Endodermal cell (in vitro differentiated cells): ENCODE measurements at places on chromosomes 13 and 19.

GRCh38 chr13:100338275-100338674 is 249.4 kb downstream of the PCCA start:
- DNase-seq: no peak

DNA sequence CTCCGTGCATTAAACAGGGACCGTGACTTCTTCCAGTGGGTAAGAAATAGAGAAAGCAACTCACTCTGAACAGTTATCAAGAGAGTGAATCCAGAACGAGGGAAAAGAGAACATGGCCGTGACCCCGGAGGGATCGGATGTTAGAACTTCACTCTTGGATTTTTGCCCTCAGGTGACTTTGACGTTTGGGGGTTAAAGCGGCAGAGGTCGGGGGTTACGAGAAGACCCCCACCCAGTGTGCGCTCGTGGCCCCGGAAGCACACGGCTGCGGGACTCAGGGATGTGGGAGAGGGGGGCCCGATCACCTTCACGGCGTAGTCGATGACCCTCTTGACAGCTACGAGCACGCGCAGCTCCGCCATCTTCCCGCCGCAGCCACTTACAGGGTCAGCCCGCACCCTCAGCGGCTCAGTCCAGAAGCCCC is at the start of gene ETFB:
TSS of gene ETFB (minus strand) at position 424 of the 424 bp plus-strand sequence. CDS start at position 362, 62 bp downstream.
- DNase-seq: no peak

GRCh38 chr19:1122972-1123363 is 19.2 kb downstream of the GPX4 start:
- DNase-seq: peak; percentile 97

DNA sequence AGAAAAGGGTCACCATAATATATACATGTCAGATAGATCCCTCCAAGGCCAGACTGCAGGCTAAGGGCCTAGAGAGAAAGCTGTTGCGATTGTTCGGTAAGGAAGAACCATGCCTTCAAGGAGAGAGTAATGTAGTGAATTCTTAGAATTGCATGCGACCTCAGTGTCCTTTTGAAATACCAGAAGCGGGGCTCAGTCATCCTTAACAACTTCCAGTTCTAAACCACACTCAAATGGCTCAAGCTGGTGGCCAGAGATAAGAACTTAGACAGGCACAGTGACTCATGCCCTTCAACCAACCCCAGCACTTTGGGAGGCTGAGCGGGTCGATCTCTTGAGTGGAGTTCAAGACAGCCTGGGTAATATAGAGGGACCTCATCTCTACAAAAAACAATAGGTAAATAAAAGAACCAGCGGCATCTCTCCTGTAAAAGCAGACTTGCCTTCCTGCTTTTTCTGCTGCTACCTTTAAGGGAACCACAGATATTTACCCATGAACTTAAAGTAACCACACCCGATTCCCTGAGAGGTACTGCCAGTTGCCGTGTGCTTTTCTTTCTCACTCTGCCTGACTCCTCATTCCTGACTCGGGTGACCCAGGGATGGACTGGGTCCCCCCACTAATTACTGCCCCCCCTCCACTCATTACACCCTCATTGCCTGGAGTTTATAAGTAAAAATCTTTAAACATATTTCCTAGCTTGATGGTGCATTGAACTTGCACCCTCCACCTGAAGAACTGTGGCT is 15.4 kb upstream of the SIGLEC6 start:
- DNase-seq: no peak

- DNase-seq: peak; percentile 87
Observed at GRCh38 chr19:708154-709143, at the start of gene PALM. Gene PALM (plus strand): TSS chr19:708935. CDS start chr19:709147, 212 bp downstream.

DNA sequence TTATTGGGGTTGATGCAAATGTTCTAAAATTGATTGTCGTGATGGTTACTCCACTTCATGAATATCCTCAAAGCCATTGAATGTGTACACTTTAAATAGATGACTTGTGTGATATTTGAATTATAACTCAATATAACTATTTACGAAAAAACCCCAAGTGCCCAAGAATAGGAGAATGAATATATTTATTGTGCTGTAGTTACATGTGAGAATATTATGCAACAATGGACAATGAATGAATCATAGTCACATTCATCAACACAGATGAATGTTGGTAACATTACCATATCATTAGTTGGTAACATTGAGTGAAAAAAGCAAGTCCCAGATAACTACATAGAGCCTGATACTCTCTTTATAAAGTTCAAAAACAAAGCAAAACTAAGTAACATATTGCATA is 127.8 kb upstream of the UBL3 start:
- no peak for DNase-seq

DNA sequence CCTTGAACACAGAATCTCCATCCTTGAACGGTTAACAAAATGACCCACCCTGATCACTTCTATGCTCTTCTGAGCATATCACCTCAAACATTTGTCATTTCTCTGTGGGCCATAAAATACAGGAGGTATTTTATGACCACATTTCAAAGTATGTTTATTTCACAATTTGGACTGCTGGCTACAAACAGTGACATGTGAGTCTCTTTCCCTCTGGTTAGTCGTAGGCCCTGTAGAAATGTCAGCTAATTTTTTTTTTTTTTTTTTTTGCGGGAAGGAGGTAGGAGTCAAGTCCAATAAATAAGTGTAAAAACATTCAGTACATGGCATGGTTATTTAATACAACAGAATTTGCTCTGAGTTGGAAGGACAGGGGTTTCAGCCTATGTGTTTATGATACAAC is 70.7 kb downstream of the FOXO1 start:
- no peak for DNase-seq

GRCh38 chr13:91426913-91427312 is 28.5 kb downstream of the GPC5 start:
- DNase-seq: no peak

DNA sequence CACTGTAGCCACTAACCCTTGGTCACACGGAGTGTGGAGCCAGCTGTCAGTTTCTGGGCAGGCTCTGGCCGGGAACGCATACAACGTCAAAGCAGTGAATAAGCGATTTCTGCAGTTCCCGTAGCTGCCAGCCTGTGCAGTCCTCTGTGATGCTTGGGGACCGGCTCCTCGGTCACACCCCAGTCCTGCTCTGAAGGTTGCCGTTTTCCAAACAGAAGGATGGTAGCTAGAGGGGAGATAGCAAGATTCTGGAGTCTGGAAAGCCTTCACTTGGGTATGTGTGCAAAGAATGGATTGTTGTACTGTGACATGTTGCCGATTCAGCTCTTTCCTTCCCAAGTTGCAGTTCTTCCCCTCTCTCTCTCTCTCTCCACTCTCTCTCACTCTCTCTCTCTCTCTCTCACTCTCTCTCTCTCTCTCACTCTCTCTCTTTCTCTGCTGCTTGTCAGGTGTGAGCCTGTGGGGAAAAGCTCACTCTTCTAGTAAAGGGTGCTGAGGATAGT is 38.7 kb upstream of the C1QTNF9 start:
- DNase-seq: peak; percentile 52

- no peak for DNase-seq
Observed at GRCh38 chr13:46168783-46169182, 13.2 kb downstream of the LCP1 start.

DNA sequence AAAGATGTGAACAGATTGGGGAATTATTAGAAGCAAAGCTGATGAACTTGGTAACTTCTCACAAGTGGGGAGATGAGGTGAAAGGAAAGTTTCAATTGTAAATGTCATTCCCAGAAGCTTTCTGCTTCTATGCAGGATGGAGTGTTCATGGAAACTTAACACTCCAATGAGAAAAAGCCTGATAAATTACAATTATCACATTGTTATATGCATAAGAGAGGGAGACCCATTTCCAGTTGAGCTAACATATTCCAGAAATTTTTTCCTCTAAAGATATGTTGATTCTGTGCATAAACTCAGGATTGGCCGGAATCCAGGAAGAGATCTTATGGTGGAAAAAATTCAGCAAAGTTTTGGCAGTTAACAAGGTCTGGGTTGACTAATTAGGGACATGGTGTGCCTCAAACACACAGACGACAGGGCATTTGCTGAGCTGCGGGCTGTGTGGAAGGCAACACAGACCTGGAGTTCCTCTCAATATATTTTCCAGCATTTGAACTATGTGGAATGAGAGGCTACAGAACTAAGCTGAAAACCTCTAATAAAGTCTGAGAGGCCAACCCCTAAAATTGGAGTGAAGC is 64.9 kb upstream of the FGF14 start:
- no peak for DNase-seq

- DNase-seq: peak; percentile 89
Observed at GRCh38 chr19:41376241-41376997, at the start of gene TMEM91. Gene TMEM91 (plus strand): TSS chr19:41376533. CDS start chr19:41378310, 1,777 bp downstream.

DNA sequence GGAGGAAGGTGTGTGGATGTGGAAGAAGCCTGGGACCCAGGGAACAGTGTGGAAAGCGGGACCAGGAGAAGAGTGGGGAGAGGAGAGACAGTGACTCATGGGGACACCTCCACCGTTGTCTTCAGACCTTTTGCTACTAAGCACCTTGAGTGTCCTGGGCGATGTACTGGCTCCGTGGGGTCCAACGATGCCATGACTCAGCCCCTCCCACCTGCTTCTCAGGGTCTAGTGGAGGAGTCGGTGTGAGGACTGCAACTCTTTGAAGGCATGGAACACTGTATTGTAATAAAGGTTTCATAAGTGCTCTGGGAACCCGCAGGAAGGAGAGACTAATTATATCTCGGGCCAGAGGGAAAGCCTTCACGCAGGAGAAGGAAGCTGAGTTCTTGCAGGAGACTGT is 166.9 kb upstream of the KL start:
- peak; percentile 29 for DNase-seq

DNA sequence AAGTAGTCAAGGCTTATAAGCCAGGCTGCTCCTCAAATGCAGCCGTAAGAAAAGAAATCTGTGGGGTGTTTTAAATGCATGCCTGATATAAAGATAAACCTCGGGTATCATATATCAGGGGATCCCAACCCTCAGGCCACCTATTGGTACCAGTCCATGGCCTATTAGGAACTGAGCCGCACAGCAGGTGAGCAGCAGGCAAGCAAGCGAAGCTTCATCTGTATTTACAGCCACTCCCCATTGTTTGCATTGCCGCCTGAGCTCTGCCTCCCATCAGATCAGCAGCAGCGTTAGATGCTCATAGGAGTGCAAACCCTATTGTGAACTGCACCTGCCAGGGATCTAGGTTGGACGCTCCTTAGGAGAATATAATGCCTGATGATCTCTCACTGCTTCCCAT is 233.5 kb upstream of the SERP2 start:
- DNase-seq: peak; percentile 80

- no peak for DNase-seq
Observed at GRCh38 chr13:64332048-64332447, 2898.1 kb downstream of the PCDH9 start.

DNA sequence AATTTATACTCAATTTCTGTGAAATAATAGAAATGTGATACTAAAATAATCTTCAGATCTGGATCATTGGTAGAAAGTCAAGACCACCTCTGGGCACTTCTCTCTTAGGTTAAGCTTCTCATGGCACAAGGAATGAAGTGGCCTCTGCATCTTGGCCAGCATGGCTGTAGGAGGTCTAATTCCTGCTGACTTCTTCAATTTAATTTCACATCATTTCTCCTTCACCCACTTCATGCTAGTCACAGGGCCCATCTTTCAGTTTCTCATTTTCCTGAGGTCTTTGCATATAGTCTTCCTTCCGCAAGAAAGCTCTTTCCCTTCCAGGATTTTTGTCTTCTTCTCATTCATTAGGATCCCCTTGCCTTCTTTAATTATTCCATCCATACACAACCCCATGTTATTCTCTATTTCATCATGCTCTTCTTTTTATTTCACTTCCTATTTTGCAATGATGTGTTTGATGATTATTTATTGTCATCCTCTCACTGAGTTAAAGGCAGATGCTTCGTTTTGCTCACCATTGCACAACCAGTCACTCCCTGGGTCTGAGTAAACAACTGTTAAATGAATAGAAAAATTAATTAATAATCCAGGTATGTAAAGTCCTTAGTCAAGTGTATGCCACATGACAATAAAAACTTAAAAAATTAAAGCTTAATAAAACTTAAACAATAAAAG is 397.4 kb downstream of the SPRY2 start:
- no peak for DNase-seq

- no peak for DNase-seq
Observed at GRCh38 chr13:29165216-29165615, 345.1 kb downstream of the MTUS2 start.

DNA sequence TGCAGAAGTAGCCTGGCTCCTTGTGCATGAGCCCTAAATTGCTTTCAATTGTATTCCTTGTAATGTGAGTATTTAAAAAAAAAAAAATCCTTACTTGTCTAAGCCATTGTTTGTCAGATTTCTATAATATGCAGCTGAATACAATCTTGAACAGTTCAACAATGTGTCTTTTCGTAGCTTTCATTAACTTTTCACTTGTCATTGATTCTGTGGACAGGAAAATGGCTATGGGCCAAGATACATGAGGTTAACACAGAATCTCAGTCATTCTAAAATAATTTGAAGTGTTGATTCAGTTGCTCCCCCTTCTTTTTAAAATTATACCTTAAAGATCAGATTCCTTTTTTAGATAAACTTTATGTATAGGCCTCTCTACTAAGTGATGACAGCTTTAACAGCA is 395.8 kb upstream of the KLF12 start:
- no peak for DNase-seq

- no peak for DNase-seq
Observed at GRCh38 chr19:44190020-44190419, 22.3 kb upstream of the ZNF227 start.

DNA sequence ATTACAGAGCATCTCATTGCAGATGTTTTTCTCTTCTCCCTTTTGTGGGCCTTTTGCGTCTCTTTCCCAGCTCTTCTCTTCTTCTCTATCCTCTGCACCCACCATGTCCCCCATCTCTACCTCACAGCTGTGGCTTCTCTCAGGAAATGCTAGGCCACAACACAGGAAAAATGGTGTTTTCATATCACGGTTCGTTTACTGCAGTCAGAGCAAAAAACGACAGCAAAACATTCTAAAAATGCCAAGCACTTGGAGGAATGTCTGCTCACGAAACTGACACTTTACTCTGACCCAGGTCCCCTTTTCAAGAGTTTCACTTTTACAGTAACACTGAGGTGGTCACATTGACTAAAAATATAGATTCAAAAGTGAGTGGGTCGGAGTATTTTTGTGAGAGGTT is 152.2 kb downstream of the DCT start:
- DNase-seq: no peak

DNA sequence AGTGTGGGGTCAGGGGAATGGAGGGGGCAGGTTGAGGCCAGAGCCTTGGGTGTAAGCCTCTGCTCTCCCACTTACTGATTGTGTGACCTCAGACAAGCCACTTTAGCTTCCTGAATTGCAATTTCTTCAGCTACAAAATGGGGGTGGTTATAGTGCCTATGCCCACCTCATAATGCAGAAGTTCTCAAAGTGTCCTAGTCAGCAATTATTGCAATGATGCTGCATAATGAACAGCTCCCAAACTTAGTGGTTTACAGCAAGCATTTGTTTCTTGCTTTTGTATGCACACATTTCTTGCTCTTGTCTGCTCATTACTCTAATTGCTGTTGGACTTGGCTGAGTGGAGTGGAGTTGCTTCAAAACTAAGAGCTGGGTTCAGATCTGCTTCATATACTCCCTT is 36.0 kb downstream of the CYP4F22 start:
- no peak for DNase-seq

GRCh38 chr19:15508035-15508710 is at the start of gene CYP4F22:
Gene CYP4F22 (plus strand): TSS chr19:15508525. CDS start chr19:15525337, 16,812 bp downstream.
- DNase-seq: peak; percentile 68

- DNase-seq: peak; percentile 98
Observed at GRCh38 chr19:40598121-40598917, 2.9 kb upstream of the LTBP4 start.
